ENCODE measurements at places on chromosomes 3 and 15.

- DNase-seq = no peak
Observed at GRCh38 chr3:41682996-41683395, 278.9 kb downstream of the ULK4 start.

GRCh38 chr15:64611085-64611725 lies 150.8 kb downstream of the ZNF609 start:
- no peak for DNase-seq

DNA sequence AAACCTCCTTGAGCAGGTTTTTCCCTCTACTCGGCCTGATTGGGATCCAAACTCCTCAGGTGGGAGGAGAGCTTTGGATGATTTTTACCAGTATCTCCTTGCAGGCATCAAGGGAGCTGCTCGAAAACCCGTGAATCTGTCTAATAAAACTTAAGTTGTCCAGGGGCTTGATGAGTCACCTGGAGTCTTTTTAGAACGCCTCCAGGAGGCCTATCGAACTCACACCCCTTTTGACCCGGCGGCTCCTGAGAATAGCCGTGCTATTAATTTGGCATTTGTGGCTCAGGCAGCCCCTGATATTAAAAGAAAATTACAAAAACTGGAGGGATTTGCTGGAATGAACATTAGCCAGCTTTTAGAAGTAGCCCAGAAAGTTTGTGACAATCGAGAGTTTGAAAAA lies 41.6 kb downstream of the ZBTB11 start:
- no peak for DNase-seq

GRCh38 chr3:166304584-166304983 lies 467.4 kb upstream of the BCHE start:
- DNase-seq = no peak

DNA sequence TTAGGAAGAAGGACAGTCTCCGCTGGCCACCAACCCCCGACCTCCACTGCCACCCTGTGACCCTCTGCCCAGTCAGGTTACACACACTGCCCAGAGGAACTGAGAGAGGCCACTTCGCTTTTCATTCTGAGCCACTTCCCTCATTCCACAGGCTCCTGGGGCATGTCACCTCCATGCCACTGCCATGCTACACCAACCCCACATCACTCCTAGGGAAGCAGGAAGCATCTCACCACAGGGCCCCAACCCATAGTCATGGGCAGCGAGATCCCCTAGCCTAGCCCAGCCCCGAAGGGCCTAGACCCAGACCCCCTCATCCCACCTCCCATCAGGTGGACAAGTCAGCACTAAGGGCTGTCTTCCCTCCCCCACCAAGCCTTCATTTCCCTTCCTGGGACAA lies 1.4 kb downstream of the PLCB2 start:
- DNase-seq = no peak

DNA sequence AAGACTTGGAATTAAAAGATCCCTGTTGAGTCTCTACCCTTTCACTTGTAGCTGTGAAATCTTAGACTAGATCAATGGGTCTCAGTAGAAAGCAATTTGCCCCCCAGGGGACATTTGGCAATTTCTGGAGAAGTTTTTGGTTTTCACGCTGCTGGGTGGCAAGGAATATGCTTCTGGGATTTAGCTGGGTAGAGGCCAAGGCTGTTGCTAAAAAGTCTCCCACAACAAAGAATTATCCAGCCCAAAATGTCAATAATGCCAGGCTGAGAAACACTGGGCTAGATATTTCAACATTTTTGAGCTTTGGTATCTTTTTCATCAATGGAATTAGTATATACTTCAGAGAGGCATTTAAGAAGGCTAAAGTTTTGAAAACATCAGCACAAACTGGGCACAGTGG lies 8.7 kb downstream of the CAPN7 start:
- DNase-seq = no peak

GRCh38 chr15:99729920-99730319 lies 3.3 kb downstream of the LYSMD4 start:
- DNase-seq = peak; percentile 9

- DNase-seq = no peak
Observed at GRCh38 chr3:153640689-153641665, 479.0 kb downstream of the RAP2B start.

DNA sequence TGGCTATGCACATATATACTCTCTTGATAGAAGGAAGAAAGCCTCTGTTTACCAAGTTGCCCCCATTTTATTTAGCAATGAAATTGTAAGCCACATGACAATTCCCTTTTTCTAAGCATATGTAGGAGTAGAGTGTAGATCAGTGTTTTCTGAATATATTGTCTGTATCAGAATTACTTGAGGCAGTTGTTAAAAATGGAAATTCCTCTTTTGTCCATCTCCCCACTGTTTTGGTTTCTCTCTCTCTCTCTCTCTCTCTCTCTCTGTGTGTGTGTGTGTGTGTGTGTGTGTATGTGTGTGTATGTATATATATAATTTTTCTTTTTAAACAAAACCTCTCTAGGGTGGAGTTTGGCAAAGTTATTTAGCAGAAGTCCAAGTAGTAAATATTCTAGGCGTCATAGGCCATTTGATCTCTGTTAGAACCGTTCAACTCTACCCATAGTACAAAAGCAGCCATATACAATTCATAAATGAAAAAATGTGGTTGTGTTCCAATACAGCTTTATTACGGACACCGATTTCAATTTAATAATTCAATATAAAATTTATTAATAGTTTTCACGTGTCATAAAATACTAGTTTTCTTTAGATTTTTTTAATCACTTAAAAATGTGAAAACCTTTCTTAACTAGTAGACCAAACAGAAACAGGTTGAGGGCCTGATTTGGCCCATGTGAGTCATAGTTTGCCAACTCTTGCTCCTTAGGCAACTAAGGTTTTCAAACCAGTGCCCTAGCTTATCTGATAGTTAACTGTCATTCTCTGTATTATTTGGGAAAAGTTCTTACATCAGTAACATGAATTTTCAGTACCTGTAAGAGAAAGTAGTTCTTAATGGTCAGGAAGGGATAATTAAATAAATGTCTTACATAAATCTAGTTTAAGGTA lies 39.8 kb downstream of the UBE2E1 start:
- DNase-seq = no peak

DNA sequence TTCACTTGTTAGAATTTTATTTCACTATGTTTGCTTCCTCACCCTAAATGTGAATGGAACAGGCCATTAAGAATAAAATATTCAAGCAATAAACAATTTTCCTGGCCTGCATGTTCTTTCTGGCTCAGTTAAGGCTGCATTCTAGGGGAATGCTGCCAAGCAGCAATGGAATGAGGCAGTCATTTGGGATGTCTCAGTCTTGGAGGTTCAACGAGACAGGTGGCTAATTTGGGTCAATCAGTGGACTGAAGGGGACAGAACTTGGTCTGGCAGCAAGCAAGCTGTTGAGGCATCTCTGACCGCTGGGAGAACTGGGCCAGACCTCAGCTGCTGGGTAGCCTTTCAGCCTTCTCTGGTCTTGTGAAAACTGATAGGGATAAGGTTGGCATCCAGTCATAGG lies 241.6 kb downstream of the NLGN1 start:
- DNase-seq = no peak

DNA sequence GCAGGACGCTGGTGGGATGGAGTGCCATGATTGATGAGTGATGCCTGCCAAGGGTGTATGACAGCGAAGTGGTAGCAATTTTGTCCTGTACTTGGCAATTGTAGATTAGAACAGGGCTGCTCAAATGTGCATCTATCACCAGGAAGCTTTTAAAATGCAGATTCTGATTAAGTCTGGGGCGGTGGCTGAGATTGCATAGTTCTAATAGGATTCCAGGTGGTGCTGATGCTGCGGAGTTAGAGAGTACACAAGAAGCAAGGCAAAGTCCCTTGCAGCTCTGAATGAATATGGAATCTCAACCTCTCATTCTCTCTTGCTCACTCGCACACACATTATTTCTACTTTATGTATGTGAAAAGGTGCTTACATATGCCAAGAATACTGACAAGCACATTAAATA lies 670.4 kb downstream of the FHIT start:
- no peak for DNase-seq

GRCh38 chr3:97937205-97937604 lies 35.0 kb downstream of the RIOX2 start:
- no peak for DNase-seq

DNA sequence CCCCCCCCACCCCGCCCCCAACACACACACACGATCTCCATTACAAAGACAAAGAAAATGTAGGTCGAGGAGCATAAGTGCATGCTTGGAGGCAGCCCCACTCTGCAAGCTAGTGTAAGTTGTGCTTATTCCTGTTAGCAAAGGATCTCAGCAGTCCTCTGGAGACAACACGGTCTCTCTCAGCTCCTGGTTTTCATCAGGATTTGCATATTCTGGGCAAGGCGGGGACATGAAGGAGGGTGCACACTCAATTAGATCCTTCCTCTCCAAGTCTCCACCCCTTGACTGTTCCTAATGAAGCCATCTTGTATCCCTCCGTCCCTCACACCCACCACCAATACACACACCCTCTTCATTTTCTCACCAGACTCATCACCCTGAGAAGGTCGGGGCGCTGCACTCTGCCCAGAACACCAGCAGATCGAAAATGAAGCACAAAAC lies 63.8 kb downstream of the MRPL46 start:
- no peak for DNase-seq

GRCh38 chr15:32656091-32656490 lies 14.6 kb downstream of the SCG5 start:
- DNase-seq = no peak

DNA sequence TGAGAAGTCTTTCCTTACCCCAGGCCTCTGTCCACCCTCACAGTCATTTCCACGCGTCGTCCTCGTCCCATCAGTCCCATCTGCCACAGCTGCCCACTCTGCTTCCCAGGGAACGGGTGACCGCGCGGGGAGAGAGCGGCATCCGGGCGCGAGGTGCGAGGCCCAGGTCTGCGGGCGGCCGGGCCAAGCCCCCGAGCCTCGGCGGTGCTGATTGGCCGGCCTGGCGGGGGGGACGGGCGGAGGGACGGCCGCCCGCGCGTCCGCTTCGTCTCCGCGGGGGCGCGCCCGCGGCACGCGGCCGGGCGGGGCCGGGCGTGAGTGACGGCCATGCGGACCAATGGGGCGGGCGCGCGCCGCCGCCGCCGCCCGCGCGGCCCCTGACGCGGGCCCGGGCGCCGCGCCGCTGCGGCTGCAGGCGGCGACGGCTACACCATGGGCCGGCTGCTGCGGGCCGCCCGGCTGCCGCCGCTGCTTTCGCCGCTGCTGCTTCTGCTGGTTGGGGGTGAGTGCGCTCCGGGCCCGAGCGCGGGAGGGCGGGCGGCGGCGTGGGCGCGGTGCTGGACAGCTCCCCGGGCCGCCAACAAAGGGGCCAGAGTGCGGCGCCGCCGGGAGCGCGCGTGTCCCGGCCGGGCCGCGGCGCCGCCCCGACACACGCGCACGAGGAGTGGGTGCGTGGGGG lies at the start of gene PODXL2:
PODXL2 (plus strand) TSS at position 398 of the 679 bp plus-strand sequence; CDS start at position 433, 35 bp downstream.
- DNase-seq = no peak

GRCh38 chr3:185979721-185980121 lies 41.9 kb upstream of the TRA2B start:
- DNase-seq = no peak

- DNase-seq = no peak
Observed at GRCh38 chr15:48582452-48583247, 62.9 kb downstream of the FBN1 start.

- no peak for DNase-seq
Observed at GRCh38 chr3:20564966-20565365, 379.0 kb upstream of the SGO1 start.

GRCh38 chr3:115800489-115801075 lies 177.3 kb downstream of the GAP43 start:
- DNase-seq = no peak

GRCh38 chr3:185912929-185913901 lies 24.6 kb downstream of the TRA2B start:
- no peak for DNase-seq

GRCh38 chr3:23741036-23741706 lies 64.6 kb upstream of the UBE2E1 start:
- no peak for DNase-seq

DNA sequence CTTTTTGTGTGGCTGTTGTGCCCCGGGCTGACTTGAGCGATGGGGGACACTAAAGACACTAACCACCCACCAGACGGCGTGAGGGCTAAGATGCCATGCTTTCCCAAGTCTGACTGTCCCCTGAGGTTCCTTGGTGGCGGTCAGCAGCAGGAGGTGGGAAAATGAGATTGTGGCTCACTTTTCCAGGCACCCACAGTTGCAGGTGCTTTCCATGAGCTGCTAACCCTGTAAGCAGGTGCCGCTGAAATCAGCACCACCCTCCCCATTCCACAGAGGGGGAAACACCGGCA lies 17.7 kb downstream of the PRR23E start:
- no peak for DNase-seq

GRCh38 chr3:128745742-128746141 lies 19.8 kb downstream of the RAB7A start:
- no peak for DNase-seq

DNA sequence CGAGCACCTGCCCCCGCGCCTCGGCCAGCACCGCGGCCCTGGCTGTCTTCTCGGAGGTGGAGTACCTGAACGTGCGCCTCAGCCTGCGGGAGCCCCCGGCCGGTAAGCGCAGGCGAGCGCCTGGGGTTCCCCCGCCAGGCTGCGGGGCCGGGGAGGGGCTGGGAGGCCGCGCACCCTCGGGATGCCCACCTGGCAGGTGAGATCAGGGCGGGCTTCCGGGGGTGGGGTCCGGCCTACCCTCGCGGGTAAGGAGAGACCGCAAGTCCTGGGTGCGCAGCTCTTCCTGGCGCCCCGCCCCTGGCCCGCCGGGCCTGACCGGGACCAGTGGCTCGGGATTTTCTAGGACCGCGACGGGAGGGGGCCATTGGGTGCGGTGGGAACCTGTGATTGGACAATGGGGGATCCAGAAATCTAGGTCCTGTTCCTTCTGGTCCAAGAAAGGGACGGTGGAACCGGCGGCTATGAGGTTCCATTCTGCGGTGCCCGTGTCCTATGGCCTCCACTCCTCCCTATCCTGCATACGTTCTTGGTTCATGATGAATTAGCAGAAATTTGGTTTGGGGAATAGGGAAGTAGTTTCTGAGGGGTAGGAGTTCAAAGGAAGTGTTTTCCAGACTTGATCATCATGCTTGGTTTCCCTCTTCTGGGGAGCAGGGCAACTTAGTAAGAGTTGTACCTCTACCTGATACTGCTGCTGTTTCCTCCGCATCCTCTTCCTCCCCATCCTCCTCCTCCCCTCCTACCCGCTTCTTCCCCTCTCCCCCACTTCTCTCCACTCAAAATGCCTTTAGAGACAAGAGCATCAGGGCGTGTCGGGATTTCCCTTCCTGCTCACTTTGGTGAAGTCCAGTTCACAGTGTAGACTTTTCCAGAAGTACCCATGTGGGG lies 808 bp downstream of the ARRDC4 start:
- no peak for DNase-seq

GRCh38 chr15:50945725-50946124 lies 37.2 kb downstream of the AP4E1 start:
- DNase-seq = no peak

All from KG1 (cell line).